ENCODE measurements at places on chromosomes 6 and 20.

- DNase-seq: no peak
Measured at GRCh38 chr6:169938262-169938701, 186.9 kb downstream of the ERMARD start.

DNA sequence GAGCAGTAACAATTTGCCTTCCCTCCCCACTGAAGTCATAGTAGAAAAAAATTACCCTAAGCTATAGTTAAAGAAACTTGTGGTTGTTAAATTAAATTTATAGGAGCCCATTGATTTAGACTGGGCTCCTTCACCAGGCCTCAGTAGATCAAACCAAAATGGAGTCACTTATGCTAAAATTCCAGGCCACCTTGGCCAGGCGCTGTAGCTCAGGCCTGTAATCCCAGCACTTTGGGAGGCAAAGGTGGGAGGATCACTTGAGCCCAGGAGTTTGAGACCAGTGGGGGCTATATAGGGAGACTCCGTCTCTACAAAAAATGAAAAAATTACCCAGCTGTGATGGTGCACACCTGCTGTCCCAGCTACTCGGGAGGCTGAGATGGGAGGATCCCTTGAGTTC lies 15.0 kb upstream of the GMNN start:
- no peak for DNase-seq

- no peak for DNase-seq
Measured at GRCh38 chr6:30547454-30547853, 8.8 kb downstream of the GNL1 start.

- DNase-seq: peak; percentile 43
Measured at GRCh38 chr20:53834062-53834442, 236.3 kb downstream of the BCAS1 start.

DNA sequence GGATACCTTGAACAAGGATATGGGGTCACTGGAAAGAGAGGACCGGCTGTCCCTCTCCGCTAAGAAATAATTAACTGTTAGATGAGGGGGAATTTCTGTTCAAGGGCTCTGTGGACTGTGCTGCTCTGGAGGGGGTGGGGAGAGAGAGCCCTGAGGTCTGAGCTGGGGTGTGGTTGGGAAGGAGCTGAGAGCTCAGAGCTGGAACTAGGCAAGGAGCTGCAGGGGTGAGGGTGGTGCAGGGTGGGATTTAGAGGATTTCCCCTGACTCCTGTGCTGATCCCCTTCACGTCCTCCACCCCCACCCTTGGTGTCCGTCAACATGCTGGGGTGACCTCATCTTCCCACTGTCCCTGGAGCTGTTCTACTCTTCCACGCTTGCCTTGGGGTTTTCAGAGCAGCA lies 52.5 kb downstream of the HLA-A start:
- no peak for DNase-seq
